ENCODE measurements at places on chromosomes 2 and 18.
A peak's percentile ranks its signal among the peaks of the same experiment; 100 is the strongest.

DNA sequence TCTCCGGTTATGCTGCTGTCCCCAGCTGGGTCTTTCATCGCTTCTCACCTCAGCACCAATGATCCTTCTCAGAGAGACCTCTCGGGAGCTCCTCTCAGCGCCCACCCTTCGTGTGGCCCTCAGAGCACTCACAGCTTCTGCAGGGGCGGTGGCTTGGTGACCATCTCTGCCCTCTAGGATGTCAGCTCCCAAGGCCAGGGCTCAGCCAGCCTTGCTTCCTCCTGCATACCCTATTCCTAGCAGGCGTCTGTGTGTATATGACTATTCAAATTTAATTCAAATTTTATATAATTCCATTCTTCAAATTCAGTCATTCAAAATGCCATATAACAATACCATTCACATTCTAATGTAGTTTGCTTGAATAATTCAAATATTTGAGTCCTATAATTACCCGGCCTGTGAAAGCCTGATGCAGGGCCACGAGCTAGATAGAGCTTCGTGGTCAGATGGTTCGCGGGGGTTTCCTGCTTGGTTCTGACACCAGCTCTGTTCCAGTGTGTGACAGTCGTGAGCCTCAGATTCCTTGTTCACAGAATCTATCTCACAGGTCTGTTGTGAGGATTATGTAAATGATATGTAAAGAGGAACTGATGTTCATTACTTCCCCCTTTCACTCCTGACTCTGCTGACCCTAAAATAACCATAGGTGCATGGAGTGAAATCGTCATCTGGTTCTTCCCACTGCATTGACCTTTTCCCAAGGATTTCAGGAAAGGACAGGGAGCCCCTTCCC, 94.0 kb upstream of the CNGA3 start:
- no peak for DNase-seq

- DNase-seq = no peak
Measured at GRCh38 chr2:7649461-7650228, 732.4 kb downstream of the RNF144A start.

DNA sequence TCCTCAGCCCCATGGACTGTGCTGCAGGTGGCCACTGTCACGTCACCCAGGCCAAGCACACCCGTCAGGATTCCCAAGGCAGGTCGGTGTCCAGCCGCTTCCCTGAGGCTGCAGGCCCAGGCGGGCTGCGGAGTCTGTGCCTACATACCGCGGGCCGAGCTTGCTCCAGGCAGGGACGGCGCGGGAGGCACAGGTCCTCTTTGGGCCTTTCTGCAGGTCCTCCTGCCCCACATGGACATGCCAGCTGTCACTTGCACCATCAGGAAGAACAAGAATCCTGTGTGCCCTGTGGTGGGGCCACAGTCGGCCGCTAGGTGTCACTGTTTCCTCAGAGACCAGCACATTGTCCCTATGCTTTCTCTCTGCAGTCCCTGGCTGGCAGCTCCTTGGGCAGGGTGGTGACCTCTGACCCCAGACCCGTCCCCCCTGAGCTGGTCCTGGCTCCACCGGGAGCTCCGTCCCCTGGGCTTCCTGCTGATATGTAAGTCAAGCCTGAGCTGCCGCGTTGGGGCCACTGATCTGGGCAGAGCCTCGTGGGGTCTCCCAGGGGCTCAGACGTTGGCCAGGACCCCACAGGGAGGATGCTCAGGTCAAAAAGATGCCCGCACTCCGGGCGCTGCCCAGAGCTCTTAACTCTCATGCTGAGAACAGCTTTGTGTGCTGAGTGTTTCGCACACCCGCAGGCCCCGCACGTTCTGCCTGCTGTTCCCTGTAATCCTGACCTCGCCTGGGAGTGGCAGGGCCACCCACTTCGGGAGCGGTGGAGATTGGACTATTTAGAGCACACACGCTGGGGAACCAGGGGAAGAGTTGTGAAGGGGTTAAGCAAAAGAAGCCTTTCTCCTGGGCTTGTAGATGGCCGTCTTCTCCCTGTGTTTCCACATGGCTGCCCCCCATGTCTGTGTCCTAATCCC, 17.3 kb upstream of the AGXT start:
- peak; percentile 91 for DNase-seq

DNA sequence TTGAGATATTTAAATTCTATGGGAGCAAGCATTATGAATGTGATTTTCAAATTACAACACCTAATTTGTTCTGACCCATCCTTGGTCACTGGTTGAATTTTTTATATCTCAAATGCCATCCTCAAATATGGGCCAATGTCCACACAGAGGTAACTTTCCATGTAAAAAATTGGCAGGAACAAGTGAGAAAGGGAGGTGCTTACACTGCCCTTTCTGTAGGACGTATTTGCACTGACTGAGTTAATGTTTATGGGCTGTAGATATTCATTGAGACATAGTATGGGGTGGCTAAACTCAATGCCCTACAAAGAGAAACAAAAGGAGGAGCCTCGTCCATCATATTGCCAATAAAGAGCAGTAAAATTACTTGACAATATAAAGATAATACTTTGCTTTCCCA, 259.3 kb downstream of the NRXN1 start:
- no peak for DNase-seq

DNA sequence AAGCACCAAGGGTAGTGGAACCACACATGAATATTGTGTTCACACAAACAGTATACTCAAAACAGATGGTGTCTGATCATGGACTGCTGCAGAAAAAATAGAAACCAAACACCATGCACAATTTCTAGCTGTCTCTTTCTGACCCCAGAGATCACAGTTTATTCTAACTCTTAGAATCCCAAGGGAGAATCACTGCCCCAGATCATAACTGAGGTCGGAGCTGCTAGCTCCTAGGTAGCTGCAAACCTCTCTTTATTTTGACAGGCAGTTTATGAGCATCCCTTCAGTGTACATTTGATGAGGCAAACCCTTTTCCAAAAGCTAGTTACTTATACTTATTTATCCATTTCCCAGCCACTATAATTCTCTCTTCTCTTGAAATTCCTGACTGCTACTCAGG, 439.1 kb upstream of the HNMT start:
- no peak for DNase-seq

GRCh38 chr2:23645230-23645808, 260.3 kb downstream of the KLHL29 start:
- no peak for DNase-seq

- peak; percentile 62 for DNase-seq
Measured at GRCh38 chr2:232502911-232503808, 15.5 kb upstream of the ECEL1 start.

DNA sequence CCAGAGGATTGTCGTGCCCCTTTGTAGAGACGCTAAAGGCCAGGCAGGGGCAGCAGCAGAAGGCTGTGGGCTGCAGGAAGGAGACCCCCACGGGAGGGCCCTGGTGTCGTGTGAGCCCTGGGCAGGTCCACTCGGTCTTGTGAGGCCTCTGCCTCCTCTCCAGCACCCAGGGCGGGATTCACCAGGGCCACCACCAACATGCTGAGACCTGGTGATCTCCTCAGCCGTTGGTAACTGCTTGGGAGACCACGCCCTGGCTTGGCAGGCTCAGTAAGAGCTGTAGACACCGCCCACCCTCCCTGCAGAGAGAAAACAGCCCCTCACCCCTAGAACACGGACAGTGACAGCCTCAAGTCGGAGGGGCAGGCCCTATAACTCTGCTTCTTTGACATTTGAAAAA, 21.1 kb downstream of the MBP start:
- DNase-seq = no peak

GRCh38 chr2:215622837-215623236, 187.0 kb upstream of the FN1 start:
- DNase-seq = no peak

DNA sequence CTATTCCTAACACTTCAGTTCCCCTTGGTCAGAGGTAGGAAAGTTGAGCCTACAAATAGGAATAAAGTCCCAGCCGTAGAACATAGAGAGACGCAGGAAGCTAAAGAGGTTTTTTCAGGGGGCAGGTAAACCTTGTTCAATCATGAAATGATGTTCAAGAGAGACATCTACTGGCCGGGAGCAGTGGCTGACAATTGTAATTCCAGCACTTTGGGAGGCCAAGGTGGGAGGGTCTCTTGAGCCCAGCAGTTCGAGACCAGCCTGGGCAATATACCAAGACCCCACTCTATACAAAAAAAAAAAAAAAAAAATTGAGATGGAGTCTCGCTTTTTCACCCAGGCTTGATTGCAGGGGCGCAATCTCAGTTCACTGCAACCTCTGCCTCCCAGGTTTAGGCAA, 66.7 kb upstream of the DNAJC10 start:
- DNase-seq = peak; percentile 21

DNA sequence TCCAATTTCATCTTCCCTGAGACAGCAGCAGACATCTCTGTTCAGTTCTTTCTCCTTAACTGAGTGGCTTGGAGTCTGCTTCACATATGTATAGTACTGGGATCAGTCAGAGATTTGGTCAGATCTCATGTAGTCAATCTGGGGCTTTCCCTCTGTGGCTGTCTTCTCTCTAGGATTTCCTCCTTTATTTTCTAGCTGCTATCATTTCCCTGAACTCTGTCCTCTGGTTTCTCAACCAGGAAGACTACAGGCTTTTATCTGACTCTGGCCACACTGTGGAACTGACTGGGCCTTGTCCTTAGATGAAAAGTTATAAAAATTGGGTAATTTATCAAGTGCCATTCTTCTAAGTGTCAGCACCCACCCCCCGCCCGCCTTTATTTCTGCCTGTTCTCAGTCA, 121.0 kb downstream of the RAPGEF4 start:
- DNase-seq = no peak

DNA sequence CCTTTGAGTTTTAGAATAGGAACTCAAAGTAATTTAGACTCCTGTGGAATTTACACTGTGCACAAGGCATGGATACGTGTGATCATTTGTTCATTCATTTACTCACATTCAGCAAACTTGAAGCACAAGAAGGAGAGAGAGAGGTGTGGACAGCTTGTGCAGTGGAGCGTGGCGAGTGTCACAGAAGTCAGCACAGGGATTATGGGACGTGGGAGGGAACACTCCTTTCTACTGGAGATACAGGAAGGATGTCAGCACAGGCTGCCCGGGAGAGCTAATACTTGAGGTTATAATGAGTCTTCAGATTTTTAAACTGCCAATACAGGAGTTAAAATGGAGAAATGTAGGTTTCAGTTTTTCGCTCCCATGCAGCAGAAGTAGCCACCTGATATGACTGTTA, 7.0 kb downstream of the FAM228A start:
- no peak for DNase-seq

GRCh38 chr2:238237431-238238135, 2.3 kb downstream of the HES6 start:
- no peak for DNase-seq

GRCh38 chr2:17827316-17827715, 11.1 kb downstream of the MSGN1 start:
- no peak for DNase-seq

DNA sequence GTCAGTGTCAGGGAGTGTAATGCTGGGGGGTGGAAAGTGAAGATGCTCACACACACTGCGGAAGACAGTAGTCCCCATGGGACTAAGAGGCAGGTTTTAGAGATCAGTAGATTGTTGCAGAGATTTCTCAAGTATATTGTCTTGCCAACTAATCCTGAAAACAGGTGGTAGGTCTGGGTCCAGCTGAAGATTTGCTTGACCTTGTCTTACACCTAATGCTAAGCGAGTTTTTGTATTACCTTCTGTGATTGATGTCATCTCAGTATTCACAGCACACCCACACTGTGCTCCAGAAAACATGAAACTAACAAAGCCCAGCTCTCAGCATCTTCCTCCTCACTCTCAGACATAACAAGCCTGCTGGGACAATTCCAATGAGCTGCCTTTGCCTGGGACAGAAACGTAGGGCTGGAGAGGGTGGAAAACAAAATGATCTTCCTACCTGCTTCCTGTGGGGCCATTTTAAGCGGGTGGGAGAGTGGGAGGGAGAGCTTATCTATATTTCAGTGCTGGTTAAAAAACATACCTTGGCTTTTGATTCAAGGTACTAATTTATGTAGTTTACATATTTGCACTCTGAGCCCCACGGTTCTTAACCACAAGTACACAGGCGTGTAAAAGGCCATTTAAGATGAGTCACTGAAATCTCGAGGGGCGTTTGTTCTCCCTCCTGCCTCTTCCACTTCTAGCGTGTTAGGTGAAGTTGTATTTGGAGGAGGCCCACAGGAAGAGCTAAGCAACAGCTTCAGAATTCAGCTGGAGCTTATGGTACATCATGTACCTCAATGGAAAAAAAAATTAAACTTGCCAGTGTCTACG, 23.1 kb upstream of the RBMS1 start:
- DNase-seq = no peak

DNA sequence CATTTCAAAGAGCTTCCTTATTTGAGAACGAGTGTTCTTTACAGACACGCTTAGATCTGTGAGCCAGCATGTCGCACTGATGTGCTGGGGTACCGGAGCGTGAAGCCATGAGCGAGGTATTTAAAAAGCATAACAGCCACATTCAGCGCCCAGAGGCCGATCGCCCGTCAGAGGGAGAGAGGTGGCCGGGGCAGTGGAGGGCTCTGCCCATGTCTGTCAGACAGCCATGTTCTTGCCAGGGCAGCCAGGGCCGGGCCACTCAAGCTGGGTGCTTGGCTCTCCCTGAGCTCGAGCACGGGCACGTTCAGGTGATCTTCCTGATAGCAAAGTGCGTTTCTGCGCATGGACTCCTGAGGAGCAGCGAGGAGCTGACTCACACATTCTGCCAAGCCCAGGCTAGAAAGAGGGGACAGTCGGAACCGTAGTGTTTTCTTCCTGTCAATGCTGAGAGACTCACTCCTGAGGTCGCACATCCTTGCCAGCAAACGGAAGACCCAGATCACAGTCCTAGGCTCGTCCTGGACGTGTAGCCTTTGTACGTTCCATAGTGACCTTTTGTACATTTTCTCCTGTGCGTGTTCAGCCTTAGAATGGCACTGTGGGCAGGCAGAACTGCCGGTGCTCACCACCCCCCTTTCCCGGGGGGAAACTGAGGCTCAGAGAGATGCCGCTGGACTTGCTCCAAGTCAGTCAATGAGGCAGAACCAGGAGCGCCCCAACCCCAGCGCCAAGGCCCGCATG, 100.7 kb downstream of the NFATC1 start:
- no peak for DNase-seq

GRCh38 chr18:66894851-66895250, 291.0 kb upstream of the CDH19 start:
- no peak for DNase-seq

- DNase-seq = no peak
Measured at GRCh38 chr2:64337314-64337713, 116.6 kb upstream of the LGALSL start.

- no peak for DNase-seq
Measured at GRCh38 chr2:99550368-99550767, 60.6 kb upstream of the REV1 start.

Data from AG08396 (cell line).